ENCODE measurements at places on chromosomes 16 and 17. TPM values are rescaled to one million over a fixed set of nuclear protein-coding genes. Genes with fewer than 3 reads are reported as not detected.

DNA sequence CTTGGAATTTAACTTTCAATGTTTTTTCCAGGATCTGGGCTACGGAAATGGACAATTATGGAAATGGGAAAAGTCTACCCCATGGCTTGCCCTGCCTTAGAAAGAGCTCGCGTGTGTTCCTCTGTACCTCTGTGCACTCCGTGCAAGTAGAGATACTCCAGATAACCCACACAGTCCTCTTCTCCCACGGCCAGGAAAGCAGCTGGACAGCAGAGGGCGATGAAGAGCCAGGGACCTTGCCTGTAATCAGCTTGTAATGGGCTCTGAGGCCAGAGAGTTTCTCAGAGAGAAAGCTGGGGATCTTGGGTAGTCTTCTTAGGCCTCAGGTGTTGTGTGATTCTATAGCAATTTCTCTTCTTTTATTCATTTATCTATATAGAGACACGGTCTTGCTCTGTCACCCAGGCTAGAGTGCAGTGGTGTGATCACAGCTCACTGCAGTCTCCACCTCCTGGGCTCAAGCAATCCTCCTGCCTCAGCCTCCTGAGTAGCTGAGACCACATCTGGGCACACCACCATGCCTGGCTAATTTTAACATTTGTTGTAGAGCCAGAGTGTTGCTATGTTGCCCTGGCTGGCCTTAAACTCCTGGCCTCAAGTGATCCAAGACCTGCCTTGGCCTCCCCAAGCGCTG, 2.4 kb upstream of the SOCS7 start:
- no peak overlapping the region for H3K27ac ChIP-seq
- DNase-seq: peak; percentile 98
- no peaks in the 10 kb centered on the region for H3K36me3 ChIP-seq
- H3K4me3 ChIP-seq: no peak overlapping the region

PRR29 gene
- 2.1 TPM for total RNA-seq

GRCh38 chr16:87849419-87850008, 19.8 kb downstream of the SLC7A5 start:
- no peak for DNase-seq
- peaks cover 54% of the 10 kb centered on the region for H3K4me1 ChIP-seq
- no peak overlapping the region for H3K27ac ChIP-seq
- no peaks in the 10 kb centered on the region for H3K27me3 ChIP-seq
- H3K36me3 ChIP-seq: peaks cover 94% of the 10 kb centered on the region
- H3K4me3 ChIP-seq: no peak overlapping the region

SP2 gene
- total RNA-seq: 13.4 TPM

CIBAR2 gene
- total RNA-seq: not detected

MEOX1 gene
- not detected for total RNA-seq

DNA sequence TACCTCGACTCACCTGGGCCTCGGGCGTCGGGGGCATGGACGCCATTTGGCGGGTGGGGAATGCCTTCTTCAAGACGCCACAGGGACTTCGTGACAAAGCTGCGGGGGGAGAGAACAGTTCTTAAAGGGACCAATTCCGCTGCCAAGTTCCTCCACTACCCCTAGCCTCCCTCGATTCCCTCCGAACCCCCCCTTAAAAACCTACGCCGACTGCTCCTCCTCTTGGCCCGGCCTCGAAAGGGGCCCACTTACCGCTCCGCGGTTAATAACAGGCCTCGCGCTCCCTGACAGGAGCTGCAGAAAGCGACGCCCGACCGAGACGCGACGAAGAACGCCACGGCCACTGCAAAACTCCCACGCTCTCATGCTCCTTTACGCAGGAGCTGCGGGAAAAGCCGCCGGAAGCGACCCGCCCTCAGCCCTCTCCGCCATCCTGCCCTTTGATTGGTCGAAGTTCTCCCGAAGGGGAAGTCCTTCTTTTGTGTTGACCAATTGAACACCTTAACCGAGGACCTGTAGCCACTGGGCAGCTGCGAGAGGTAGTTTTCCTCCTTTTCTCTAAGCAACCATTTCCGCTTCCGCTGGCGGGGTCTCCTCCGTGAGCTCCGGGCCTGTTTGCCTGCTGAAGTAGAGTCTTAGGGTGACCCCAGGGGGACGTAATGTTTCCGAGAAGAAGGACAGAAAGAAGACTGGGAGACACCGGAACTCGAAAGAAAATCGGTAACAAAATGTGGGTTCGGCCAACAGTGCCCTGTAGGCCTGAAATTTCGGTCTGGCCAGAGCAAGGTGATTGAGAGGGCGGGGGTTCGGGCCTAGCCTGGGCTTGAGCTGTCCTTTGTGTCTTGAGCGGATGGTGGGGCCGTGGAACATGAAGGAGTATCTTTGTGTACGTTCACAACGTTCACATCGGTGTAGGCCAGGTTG, at the start of the genes NAA60 and ZNF597:
Gene NAA60 (plus strand): TSS at position 573 of the 924 bp plus-strand sequence. CDS start 32,548 bp downstream, outside the sequence.
Gene ZNF597 (minus strand): TSS at position 397 of the 924 bp plus-strand sequence. CDS start 351 bp downstream, at position 46.
- DNase-seq: peak; percentile 92
- H3K27me3 ChIP-seq: no peaks in the 10 kb centered on the region
- peaks cover 16% of the 10 kb centered on the region for H3K36me3 ChIP-seq
- peak within 1 kb of the TSS; percentile 64 for H3K27ac ChIP-seq
- H3K4me3 ChIP-seq: peak within 1 kb of the TSS; percentile 97
- no peaks in the 10 kb centered on the region for H3K4me1 ChIP-seq

HOXB9 gene
- total RNA-seq: not detected

Data from endodermal cell (in vitro differentiated cells).